ENCODE measurements at places on chromosomes 5 and 9. TPM values are rescaled to one million over a fixed set of nuclear protein-coding genes. Genes with fewer than 3 reads are reported as not detected.

The NAIP gene
- total RNA-seq, result 10.3 TPM

GRCh38 chr5:40628407-40628806 lies 51.3 kb upstream of the PTGER4 start:
- no peaks in the 10 kb centered on the region for H3K36me3 ChIP-seq
- H3K4me3 ChIP-seq, result no peak overlapping the region
- H3K27me3 ChIP-seq, result no peaks in the 10 kb centered on the region
- H3K27ac ChIP-seq, result no peak overlapping the region
- no peaks in the 10 kb centered on the region for H3K4me1 ChIP-seq

- H3K27ac ChIP-seq, result no peak overlapping the region
- no peak for DNase-seq
- no peak overlapping the region for H3K4me3 ChIP-seq
- no peaks in the 10 kb centered on the region for H3K36me3 ChIP-seq
- no peaks in the 10 kb centered on the region for H3K27me3 ChIP-seq
- H3K4me1 ChIP-seq, result no peaks in the 10 kb centered on the region
These were observed 30.6 kb downstream of the CPLX2 start for GRCh38 chr5:175902026-175902425.

DNA sequence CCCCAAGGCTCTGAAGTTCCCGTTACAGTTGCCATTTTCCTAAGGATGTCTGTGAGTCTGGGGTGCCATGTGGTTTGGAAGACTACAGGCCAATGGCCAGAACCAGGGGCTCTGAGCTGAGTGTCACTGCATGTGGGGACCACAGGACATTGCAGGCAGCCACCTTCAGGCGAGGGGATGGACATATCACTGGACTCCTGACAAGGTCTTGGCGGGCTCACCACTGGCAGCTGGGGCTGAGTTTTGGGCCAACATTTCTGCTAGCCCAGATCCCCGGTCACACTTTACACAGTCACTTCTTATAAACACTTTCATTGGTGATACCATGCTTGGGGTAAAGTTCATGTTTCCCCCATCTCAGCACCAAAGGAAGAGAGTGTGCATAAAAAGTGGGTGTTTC lies 109.8 kb downstream of the RASGRF2 start:
- no peaks in the 10 kb centered on the region for H3K36me3 ChIP-seq
- H3K27ac ChIP-seq, result no peak overlapping the region
- DNase-seq, result no peak
- no peaks in the 10 kb centered on the region for H3K27me3 ChIP-seq
- H3K4me1 ChIP-seq, result no peaks in the 10 kb centered on the region
